ENCODE measurements at places on chromosomes 4 and X. TPM values are rescaled to one million over a fixed set of nuclear protein-coding genes. Genes with fewer than 3 reads are reported as not detected.

DNA sequence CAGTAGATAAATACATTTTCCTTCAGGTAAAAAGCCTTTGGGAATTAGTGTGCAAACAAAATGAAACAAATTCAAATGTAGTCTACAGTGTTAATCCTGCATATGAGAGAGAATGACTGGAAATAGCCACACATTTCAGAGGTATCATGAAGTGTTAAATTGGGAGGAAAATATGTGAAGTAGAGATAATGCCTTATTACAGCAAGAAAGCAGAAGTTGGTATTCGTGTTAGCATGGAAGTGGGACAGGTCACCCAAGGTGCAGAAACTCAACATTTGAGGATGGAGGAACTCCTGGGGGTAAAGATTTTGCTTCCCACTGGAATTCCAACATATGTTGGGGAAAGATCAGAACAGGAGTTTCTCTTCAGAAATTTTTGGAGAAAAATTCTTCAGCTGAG, 51.3 kb downstream of the EMCN start:
- no peak overlapping the region for H3K4me3 ChIP-seq
- no peaks in the 10 kb centered on the region for H3K4me1 ChIP-seq
- no peak overlapping the region for H3K27ac ChIP-seq

Gene AFP
- total RNA-seq = 0.25 TPM

Gene GUCY1A1
- total RNA-seq = 52.2 TPM

Gene KIF4A
- 12.2 TPM for total RNA-seq

GRCh38 chr4:39514888-39515401, 12.3 kb downstream of the UGDH start:
- DNase-seq = no peak
- H3K27me3 ChIP-seq = no peaks in the 10 kb centered on the region
- no peaks in the 10 kb centered on the region for H3K4me1 ChIP-seq
- no peak overlapping the region for H3K4me3 ChIP-seq
- peaks cover 27% of the 10 kb centered on the region for H3K36me3 ChIP-seq
- H3K27ac ChIP-seq = no peak overlapping the region

GRCh38 chr4:145804116-145804515, 124.2 kb downstream of the C4orf51 start:
- DNase-seq = no peak
- no peak overlapping the region for H3K4me3 ChIP-seq
- peaks cover 56% of the 10 kb centered on the region for H3K4me1 ChIP-seq
- peak overlapping the region; percentile 83 for H3K27ac ChIP-seq
- H3K36me3 ChIP-seq = peaks cover 23% of the 10 kb centered on the region

DNA sequence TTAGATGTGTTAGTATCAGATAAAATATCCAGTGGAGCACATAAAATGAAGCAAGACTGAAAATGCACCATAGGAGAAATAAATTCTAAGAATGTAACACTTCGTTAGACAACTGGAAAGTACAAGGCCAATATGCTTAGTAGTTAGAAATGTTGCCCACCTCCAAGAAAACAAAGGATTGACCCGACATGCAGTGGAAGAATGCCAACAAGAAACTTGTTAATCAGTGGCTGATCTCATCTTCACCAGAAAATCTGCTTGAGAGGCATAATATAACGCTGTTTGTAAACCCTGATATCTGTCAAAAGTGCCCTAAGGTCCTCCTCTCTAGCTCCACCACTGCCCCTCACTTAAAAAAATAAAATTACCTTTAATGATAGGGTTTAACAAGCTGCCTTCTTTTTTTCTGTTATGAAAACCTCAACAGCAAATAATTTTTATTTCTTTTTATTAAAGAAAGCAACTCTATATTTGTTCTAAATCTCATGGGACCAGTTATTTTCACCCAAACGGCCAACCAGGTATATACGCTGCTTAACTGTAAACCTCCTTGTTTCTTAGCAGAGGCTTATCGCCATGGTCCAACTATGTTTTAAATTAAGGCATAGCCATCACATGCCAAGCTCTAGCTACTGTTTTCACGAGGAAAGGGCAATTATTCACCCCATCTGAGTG, 1.8 kb downstream of the RASGEF1B start:
- DNase-seq = no peak
- peak overlapping the region; percentile 3 for H3K27ac ChIP-seq
- H3K27me3 ChIP-seq = peaks cover 43% of the 10 kb centered on the region

- H3K27ac ChIP-seq = peak overlapping the region; percentile 97
- H3K36me3 ChIP-seq = no peaks in the 10 kb centered on the region
- DNase-seq = no peak
- no peaks in the 10 kb centered on the region for H3K27me3 ChIP-seq
Observed at GRCh38 chrX:23742174-23742696, 841 bp downstream of the ACOT9 start.

- H3K27me3 ChIP-seq = no peaks in the 10 kb centered on the region
- H3K4me1 ChIP-seq = peaks cover 32% of the 10 kb centered on the region
- H3K4me3 ChIP-seq = no peak overlapping the region
- no peak for DNase-seq
- no peaks in the 10 kb centered on the region for H3K36me3 ChIP-seq
- peak overlapping the region; percentile 31 for H3K27ac ChIP-seq
Observed at GRCh38 chrX:19628011-19628575, 112.8 kb upstream of the MAP3K15 start.

Gene VCX3A
- 0.63 TPM for total RNA-seq

GRCh38 chr4:13514722-13515121, 29.6 kb downstream of the NKX3-2 start:
- H3K27ac ChIP-seq = no peak overlapping the region
- H3K36me3 ChIP-seq = no peaks in the 10 kb centered on the region
- H3K27me3 ChIP-seq = peaks cover 51% of the 10 kb centered on the region
- H3K4me3 ChIP-seq = no peak overlapping the region

DNA sequence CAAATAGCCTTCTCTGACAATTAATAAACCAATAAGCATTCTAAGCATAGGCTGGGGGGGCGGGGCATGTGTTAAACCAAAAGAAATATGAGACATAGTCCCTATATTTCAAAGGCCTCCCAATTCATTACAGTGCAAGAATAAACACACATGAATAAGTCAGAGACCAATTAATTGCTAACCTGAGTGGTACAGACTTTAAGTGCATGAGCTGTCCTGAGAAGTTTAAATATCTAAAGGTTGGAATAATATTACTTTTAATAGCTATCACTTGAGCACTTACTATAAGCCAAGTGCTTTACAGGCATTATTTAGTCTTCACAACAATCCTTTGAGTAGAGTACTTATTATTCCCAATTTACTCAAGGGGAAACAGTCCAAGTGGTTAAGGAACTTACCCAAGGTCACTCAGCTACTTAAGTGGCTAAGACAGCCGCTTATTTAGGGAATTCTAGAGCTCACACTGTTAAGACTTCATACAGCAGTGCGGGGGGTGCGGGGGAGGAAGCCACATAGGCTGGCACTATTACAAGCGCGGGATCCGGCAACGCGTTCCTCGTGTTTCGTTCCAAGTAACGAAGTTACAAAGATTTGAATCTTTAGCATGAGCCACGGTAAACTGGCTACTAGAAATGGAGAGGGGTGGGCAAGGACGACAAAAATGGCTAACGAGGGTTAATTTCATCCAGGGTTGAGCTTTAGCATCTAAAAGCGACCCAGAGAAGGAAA, 1.4 kb downstream of the THOC2 start:
- peaks cover 21% of the 10 kb centered on the region for H3K4me1 ChIP-seq
- no peak for DNase-seq
- H3K27me3 ChIP-seq = no peaks in the 10 kb centered on the region

Gene FGF13
- 1.1 TPM for total RNA-seq

- peaks cover 51% of the 10 kb centered on the region for H3K4me1 ChIP-seq
- H3K36me3 ChIP-seq = peaks cover 22% of the 10 kb centered on the region
- no peak overlapping the region for H3K4me3 ChIP-seq
- H3K27me3 ChIP-seq = no peaks in the 10 kb centered on the region
Observed at GRCh38 chr4:41134581-41134980, 79.8 kb downstream of the APBB2 start.

Gene AKAP14
- total RNA-seq = not detected

DNA sequence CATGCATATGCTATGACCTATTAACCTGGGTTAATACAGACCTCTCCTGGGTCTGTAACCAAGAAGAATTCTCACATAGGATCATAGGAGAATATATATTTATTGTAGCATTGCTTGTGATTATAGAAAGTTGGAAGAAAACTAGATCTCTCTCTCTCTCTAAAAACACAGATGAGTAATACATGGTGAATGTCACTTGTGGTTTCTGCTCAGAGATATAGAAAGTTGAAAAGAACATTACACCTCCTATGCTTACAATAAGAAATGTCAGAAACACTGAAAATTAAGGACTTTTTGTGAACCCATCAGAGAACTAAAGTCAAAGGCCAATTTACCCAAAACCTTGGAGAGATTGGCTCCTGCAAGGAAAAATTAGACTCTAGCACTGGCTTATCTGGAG, 1389.5 kb downstream of the FAM133A start:
- no peaks in the 10 kb centered on the region for H3K27me3 ChIP-seq
- H3K36me3 ChIP-seq = no peaks in the 10 kb centered on the region
- no peaks in the 10 kb centered on the region for H3K4me1 ChIP-seq
- no peak overlapping the region for H3K4me3 ChIP-seq

Gene CT45A2
- not detected for total RNA-seq

GRCh38 chr4:55218041-55218440, 92.6 kb upstream of the KDR start:
- H3K36me3 ChIP-seq = no peaks in the 10 kb centered on the region
- peaks cover 28% of the 10 kb centered on the region for H3K4me1 ChIP-seq
- no peak overlapping the region for H3K27ac ChIP-seq
- H3K27me3 ChIP-seq = no peaks in the 10 kb centered on the region
- H3K4me3 ChIP-seq = no peak overlapping the region

GRCh38 chrX:22109442-22109841, 77.3 kb downstream of the PHEX start:
- H3K27me3 ChIP-seq = no peaks in the 10 kb centered on the region
- no peak overlapping the region for H3K4me3 ChIP-seq
- no peaks in the 10 kb centered on the region for H3K36me3 ChIP-seq
- no peak for DNase-seq

GRCh38 chr4:97662133-97662532, 481.1 kb downstream of the STPG2 start:
- peaks cover 6% of the 10 kb centered on the region for H3K36me3 ChIP-seq
- H3K27ac ChIP-seq = no peak overlapping the region
- no peak overlapping the region for H3K4me3 ChIP-seq
- H3K4me1 ChIP-seq = no peaks in the 10 kb centered on the region
- DNase-seq = no peak
- H3K27me3 ChIP-seq = no peaks in the 10 kb centered on the region

DNA sequence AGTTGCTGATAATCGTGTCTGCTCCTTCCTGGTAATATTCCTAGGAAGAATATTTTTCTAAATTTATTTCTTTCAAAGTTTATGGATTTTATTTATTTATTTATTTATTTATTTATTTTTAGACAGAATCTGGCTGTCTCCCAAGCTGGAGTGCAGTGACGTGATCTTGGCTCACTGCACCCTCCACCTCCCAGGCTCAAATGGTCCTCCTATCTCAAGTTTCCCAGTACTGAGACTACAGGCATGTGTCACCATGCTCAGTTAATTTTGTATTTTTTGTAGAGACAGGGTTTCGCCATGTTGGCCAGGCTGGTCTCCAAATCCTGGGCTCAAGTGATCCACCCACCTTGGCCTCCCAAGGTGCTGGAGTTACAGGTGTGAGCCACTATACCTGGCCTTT, 48.9 kb downstream of the PDLIM5 start:
- H3K4me3 ChIP-seq = no peak overlapping the region
- no peaks in the 10 kb centered on the region for H3K27me3 ChIP-seq
- H3K4me1 ChIP-seq = peaks cover under 1% of the 10 kb centered on the region

Gene HTT-AS
- total RNA-seq = not detected

Gene UPF3B
- 20.7 TPM for total RNA-seq

- no peaks in the 10 kb centered on the region for H3K4me1 ChIP-seq
- H3K27ac ChIP-seq = no peak overlapping the region
- no peak for DNase-seq
- no peak overlapping the region for H3K4me3 ChIP-seq
- H3K36me3 ChIP-seq = no peaks in the 10 kb centered on the region
Observed at GRCh38 chr4:22122062-22122461, 173.5 kb upstream of the KCNIP4 start.

- H3K27me3 ChIP-seq = peaks cover 78% of the 10 kb centered on the region
- H3K36me3 ChIP-seq = no peaks in the 10 kb centered on the region
- H3K4me3 ChIP-seq = no peak overlapping the region
- H3K27ac ChIP-seq = no peak overlapping the region
- peaks cover 6% of the 10 kb centered on the region for H3K4me1 ChIP-seq
Observed at GRCh38 chr4:80271801-80272200, 5.3 kb downstream of the FGF5 start.

Gene PPP2R2C
- 5.2 TPM for total RNA-seq

- H3K27me3 ChIP-seq = no peaks in the 10 kb centered on the region
- H3K4me3 ChIP-seq = no peak overlapping the region
- no peaks in the 10 kb centered on the region for H3K36me3 ChIP-seq
- DNase-seq = no peak
Observed at GRCh38 chr4:176404621-176405020, 84.9 kb downstream of the SPCS3 start.

DNA sequence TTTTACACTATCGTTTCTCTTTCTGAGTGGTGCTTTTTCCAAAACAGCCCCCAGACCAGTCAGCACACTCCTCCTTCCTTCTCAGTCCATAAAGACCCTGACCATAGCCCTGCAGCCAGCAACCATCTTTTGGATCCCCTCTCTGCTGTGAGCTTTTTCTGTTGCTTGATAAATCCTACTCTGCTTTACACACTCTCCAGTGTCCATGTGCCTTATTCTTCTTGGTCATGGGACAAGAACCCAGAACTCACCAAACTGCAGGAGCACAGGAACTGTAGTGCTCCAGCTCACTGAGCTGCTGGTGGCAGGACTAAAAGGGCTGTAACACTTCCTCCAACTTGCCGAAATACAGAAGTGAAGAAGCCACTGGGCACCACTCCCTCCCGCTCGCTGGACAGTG, 32.5 kb downstream of the COX18 start:
- no peaks in the 10 kb centered on the region for H3K4me1 ChIP-seq
- peaks cover 2% of the 10 kb centered on the region for H3K36me3 ChIP-seq
- DNase-seq = no peak
- H3K27ac ChIP-seq = no peak overlapping the region

Gene MAGIX
- 6.3 TPM for total RNA-seq

Gene PIR
- 27.6 TPM for total RNA-seq

DNA sequence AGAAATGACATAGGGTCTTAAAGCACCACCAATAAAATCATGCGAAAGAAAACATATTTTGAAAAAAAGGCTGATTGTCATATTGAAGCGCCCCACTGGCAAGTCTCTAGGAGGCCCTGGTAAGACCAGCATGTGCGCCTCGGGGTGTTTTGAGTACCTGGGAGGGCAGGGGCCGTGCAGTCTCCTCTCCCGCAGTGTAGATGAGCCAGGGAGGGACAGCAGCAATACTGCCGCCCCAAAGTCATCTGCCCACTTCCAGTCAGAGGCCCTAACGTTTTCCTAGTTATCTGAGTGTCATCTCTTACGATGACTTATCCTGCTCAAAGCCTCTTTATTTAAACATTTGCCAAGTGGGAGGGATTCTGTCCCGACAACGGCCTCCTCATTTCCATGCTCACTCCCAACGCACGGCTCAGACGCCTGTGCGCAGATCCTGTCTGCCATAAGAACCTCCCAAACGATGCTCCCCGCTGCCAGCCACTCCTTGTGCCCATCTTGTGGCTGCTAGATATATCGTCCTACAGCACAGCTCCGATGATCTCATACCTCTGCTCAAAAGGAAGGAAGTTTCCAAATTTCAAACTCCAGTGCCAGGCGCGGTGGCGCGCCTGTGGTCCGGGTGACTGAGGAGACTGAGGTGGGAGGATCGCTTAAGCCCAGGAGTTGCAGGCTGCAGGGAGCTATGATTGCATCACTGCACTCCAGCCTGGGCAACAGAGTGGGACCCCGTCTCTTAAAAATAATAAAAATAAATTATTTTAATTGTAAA, 17.2 kb upstream of the SCRG1 start:
- H3K36me3 ChIP-seq = no peaks in the 10 kb centered on the region
- peaks cover 13% of the 10 kb centered on the region for H3K4me1 ChIP-seq
- H3K27me3 ChIP-seq = peaks cover 4% of the 10 kb centered on the region
- no peak overlapping the region for H3K27ac ChIP-seq

All from mesothelial cell of epicardium (in vitro differentiated cells).